T follicular helper cell (primary cell): ENCODE measurements at places on chromosomes 2 and 18.

- DNase-seq = no peak
Measured at GRCh38 chr18:9779630-9780029, 71.5 kb downstream of the RAB31 start.

DNA sequence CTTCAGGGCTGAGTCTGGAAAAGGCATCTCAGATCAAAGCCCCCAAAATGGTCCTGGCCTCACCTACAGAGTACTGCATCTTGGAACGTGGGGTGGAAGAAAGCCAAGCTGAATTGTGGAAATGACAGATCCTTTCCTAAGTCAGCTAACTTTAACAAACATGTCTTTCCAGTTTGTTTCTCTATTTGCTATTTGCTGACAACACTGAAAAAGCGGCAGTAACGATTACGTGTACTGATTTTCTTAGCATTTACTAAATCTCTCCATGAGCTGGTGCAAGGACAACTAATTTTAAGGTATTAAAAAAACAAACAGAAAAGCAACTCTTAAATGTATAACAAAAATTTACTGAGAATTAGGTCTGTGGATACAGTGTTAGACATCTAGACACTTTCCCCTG lies 1.1 kb downstream of the HIBCH start:
- no peak for DNase-seq

- DNase-seq = no peak
Measured at GRCh38 chr2:112201696-112202430, 53.0 kb downstream of the ZC3H8 start.

GRCh38 chr2:58336416-58336815 lies 95.3 kb upstream of the FANCL start:
- DNase-seq = no peak

DNA sequence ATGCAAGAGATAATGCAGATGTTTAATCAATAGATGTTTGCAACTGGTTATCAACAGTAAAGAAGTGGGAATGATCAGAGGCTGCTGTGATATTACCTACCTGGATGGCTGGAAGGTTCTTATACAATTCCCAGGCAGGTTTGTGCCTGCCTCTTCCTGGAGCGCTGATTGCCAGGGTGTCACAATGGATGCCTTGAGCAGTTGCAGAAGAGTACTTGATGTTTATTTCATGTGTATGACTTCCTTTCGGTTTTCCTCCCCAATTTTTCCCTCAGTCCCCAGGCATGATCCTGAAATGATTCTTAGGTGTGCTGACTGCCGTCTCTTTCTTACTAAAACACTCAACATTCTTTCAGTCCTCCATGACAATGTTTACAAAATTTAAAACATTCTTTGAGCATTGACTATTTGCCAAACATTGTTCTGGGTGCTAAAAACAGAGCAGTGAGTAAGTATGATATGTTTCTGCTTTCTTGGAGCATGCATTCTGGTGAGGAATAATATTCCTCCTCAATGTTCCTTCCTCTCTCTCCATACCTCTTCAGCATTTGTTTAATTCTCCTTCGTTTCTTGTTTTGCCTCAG lies 416.6 kb upstream of the TRIB2 start:
- DNase-seq = no peak

DNA sequence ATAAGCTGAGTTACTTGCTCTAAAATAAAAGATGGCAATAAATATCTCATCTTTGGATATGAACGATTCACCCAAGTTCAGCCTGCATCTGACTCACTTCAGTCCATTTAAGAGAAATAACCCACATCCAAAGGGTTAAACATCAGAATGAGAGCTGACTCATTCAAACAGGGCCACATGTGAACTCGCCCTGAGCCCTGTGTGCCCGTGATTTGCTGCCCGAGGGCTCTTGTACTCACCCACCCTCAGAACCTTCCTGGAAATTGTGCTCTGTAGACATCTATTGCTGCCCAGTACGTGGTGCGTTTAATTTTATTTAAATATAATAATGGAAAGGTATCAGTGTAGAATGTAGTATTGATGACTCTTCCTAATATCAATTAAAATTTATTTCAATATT lies 66.9 kb upstream of the RBM44 start:
- DNase-seq = no peak

- DNase-seq = no peak
Measured at GRCh38 chr2:222819722-222820333, 41.0 kb upstream of the ACSL3 start.

GRCh38 chr18:24915547-24915946 lies 436.4 kb downstream of the ZNF521 start:
- no peak for DNase-seq

GRCh38 chr2:109434351-109434750 lies 179.4 kb downstream of the SEPTIN10 start:
- DNase-seq = no peak

DNA sequence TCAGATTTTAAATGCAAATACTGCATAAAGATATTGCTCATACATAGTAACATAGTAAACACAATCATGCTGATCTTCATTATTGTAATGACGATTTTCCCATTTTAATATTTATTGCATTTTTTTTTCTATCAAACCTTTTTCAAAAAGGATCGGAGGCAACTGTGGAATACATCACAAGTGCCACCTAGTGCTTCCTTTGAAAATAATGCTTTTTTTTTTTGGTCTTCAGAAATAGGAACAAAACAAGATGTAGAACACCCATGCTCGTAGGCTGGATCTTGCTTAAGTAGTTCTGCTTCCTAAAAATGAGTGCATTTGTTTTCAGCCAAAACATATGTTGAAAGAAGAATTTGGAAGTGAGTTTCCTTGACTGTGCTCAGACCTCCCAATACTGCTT lies 35.7 kb upstream of the GPR155 start:
- DNase-seq = no peak

DNA sequence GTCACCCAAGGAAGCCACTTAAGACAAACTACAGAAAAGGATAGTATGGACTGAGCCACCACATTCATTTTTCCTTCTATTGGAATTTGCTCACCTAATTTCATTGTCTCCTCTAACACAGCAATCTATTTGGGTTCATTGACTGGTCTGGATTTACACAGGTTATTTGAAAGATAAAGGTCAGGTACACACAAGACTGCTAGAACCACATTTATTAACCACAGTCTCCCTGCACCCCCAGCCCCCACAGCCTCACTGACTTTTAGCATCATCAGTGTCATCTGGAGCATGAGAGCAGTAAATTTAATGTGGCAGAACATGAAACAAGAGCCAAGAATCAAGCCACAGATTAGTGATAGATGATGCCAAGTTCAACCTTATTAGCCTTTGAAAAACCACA lies 226.9 kb upstream of the GYPC start:
- DNase-seq = no peak

DNA sequence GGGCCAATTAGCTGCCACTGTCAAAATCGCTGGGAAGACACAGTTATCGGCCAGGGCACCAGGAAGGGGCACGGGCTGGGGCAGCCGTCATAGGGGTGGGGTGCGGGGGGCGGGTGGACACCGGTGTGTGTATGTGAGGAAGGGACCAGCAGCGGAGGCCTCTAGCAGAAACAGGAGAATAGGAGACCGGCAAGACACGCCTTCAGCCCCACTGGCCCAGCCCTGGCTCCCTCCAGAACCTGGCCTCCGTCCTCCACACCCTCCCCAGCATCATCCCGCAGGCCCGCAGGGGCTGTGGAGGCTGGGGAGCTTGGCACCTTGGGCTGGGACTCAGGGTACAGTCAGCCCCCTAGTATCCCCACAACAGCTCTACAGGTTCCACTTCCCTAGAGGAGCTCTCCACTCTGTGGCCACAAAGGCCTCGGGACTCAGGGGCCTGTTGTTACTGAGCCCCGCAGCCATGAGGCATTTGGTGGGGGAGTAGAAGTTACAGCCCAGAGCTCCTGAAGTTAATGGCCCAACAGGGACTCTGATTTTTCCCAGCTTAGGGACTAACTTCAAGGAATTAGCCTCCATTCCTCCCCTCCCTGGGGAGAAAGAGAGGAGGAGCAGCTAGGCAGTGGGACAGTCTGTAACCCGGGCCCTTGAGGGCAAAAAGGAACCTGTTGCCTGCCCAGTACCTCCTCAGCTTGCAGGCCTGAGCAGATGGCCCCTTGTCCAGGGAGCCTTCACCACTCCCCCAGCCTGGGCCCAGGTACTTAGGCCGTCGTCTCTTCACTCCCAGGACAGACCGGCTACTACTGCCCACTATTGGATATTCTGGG lies 19.9 kb downstream of the SH2D6 start:
- no peak for DNase-seq
